Stimulated activated CD4-positive, alpha-beta T cell treated with anti-CD3 and anti-CD28 coated beads, Interleukin-1b, Interleukin-23, amount 100 ng/mL, for 1 hour (primary cell): ENCODE measurements at places on chromosomes 16 and 17.

GRCh38 chr17:17132746-17133145 is 73.4 kb downstream of the PLD6 start:
- DNase-seq = no peak

GRCh38 chr16:89150090-89150835 is 21.3 kb upstream of the CDH15 start:
- no peak for DNase-seq

DNA sequence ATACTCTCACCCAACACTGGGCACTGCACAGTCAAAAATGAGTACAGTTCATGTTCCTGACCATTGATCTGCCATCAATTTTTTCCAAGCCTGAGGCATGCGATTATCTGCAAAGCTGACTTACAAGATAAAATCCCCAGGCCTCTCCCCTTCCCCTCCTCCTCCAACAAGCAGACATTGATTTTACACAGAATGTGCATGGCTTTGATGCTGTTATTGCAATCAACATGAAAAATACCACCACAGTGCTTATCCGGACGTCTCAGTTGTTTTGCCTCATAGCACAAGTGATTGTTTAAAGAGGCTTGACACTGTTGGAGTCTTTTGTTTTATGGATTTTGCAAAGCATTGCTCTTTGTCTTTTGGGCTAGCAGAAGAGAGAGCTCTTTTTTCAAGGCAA is 163.8 kb downstream of the TOX3 start:
- no peak for DNase-seq

DNA sequence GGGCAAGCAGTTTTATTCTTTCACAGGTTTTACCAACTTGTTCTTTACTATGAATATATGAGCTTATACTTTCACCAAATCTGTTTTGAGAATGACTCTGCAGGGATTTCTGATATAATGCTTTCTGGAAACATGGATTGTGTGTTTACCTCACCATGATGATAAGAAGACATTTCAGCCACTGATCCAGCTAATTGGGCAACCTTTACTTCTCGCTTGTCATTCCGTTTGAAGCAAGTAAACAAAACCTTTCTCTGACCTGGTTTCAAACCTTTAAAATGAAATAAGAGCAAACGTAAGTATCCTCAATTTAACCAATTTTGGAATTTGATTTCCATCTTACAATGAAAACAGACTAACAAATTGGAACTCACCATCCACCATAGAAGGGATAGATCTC is 13.7 kb downstream of the TOP2A start:
- DNase-seq = no peak

GRCh38 chr16:1262846-1263221 is 7.0 kb downstream of the TPSD1 start:
- DNase-seq = no peak

- no peak for DNase-seq
Measured at GRCh38 chr16:80280557-80280956, 260.2 kb upstream of the DYNLRB2 start.

DNA sequence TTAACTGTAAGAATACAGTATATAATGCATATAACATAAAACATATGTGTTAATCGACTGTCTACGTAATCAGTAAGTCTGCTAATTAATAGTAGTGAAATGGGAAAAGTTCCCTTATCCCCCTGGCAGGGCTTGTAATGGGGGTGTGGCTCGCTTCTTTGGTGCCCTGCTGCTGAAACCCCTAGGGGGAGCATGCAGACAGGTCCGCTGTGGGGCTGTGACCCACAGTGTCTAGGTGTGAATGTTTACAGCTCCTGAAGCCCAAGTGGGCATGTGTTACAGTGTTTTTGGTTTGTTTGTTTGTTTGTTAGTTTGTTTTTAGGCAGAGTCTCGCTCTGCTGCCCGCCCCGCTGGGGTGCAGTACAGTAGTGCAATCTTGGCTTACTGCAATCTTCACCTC is 495.7 kb downstream of the SHISA9 start:
- no peak for DNase-seq

DNA sequence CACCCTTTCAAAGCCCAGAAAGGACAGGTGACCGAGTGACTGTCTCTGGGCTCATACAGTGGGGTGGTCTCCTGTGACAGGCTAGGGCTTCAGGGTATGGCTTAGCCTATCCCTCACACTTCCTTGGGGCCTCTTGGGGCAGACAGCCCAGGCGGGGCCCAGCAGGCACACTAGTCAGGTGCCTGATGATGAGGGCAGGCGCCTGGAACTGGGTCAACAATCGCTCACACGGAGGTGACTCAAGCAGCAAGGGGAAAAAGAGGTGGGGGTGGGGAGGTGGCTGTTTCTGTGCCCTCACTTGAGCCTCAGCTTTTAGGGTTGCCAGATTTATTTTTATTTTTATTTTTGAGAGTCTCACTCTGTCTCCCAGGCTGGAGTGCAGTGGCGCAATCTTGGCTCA is 6.4 kb upstream of the GRN start:
- no peak for DNase-seq

- DNase-seq = peak; percentile 24
Measured at GRCh38 chr17:63406689-63407330, 39.3 kb downstream of the CYB561 start.

DNA sequence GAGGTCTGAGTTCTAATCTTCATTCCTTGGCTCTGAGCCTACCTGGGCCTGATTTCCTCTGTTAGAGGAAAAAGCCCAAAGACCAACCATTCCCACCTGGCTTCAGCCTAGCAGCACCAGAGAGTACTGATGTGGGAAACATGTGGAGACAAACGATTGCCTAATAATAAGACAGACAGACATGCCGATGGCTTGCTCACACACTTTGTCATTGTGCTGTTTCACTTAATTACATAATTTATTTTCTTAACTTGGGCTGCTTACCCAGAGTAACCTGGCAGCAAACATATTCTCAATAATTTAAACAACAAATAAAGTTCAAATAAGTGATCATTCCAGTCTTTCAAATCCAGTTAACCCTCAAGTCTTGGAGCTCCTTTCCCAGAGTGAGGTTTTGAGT is 83.4 kb downstream of the MAF start:
- no peak for DNase-seq

- no peak for DNase-seq
Measured at GRCh38 chr16:3874794-3875692, 5.5 kb downstream of the CREBBP start.
